ENCODE measurements at places on chromosomes 3 and 15. TPM values are rescaled to one million over a fixed set of nuclear protein-coding genes. Genes with fewer than 3 reads are reported as not detected.

DNA sequence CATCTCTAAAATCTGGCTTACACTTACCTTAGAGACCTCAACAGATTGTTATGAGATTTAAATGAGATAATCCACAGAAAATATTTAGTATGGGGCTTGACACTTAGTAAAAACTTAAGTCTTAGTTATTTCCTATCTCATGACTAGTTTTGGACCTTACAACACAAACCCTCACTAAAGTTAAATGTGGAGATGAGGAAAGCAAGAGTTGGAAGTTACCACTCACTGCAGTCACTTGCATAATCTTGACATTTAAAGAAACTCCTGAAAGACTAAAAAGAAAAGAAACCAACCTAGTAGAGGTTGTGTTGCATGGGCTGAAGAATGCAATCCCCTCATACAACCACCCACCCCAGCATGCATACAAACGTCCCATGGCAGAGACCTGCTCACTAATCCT, 40.1 kb downstream of the ITGB5 start:
- DNase-seq: no peak

GRCh38 chr3:168847291-168847883, 751.7 kb upstream of the GOLIM4 start:
- DNase-seq: peak; percentile 44

GRCh38 chr3:189393598-189393997, 221.8 kb downstream of the TPRG1 start:
- DNase-seq: peak; percentile 2

DNA sequence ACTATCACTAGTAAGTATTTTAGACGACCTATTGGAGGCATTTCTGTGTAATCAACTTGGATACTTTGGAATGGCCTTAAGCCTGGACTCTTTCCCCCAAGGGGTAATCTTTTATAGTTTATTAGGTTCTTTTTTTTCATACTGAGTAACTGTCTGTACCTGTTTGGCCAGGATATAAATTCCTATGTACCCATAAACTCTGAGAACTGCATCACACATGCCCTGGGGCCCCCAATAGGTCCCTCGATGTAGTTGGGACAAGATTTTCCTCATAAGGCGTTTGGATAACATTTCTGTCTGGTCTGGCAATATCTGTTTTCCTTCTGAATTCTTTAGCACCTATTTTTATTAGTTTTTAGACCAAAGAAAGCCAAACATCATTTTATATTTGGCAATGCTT, 86.4 kb upstream of the WNT7A start:
- no peak for DNase-seq

GRCh38 chr3:141240687-141241615, 9.3 kb downstream of the PXYLP1 start:
- no peak for DNase-seq

- no peak for DNase-seq
Observed at GRCh38 chr3:55906896-55907295, 419.8 kb upstream of the WNT5A start.

- DNase-seq: no peak
Observed at GRCh38 chr15:38216763-38217162, 35.9 kb upstream of the SPRED1 start.

C3orf49 gene
- not detected for total RNA-seq

GRCh38 chr15:80093854-80094418, 34.5 kb downstream of the ZFAND6 start:
- no peak for DNase-seq

- no peak for DNase-seq
Observed at GRCh38 chr3:47910777-47911440, 105.3 kb downstream of the MAP4 start.

SPATA12 gene
- total RNA-seq: 0.13 TPM

DNA sequence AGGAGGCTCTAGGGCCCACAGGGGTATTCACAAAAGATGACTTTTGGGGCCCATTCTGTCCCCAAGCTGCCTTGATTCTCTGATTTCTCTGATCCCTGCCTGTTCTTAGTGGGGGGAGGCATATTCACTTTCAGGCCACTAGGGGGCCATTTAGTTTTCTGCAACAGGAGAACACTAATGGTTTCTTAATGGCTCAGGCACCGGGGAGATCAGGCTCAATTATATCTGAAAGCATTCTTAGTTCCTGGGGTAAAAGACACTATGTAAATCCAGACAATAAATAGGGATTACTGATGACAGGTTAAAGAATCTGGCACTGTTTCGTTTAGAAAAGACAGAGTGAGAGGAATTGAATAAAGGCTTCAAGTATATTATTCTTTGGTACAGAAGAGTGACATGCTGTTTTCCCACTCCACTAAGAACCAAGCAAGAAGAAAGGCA, 2.5 kb upstream of the INAFM2 start:
- DNase-seq: peak; percentile 79

DNA sequence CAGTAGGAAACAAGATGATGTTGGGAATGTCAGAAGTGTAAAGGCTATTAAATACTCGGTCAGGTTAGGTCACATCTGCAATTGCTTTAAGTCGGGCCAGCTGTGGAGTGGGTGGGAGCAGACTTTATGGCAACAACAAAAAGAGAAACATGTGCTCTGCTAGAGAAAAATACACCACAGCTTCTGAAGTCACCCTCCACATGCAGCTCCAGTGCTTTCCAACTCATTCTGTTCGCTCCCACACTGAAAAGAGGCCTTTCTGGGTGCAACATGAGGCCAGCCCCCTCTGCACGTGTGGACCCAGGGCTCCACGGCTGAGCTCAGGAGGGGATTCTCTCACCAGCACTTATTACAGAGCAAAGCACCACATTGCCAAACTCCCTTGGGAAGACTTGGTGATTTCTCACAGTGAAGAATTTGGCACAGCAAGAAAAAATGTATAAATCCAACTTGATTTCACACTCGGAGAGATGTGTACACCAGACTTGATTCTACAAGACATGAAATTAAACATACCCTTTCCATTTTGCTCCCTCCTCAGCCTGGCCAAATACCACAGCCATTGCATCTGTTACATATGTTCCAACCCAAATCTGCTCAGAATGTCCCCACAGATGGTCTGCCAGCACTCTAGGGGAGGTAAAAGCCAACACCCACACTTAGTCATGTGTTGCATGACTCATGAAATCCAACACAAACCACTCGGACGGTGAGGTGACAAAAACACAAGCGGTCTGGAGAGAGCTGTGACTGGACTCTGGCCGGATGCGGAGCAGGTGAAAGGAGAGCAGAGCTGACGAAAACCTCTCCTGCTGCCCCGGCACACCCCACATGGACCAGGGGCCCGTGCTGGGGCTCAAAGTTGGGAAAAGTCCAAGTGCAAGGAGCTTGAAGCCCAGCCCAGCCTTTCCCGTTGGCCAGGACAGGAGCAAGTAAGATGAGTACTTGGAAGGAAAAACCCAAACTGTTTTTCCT, 74.6 kb downstream of the ITGB5 start:
- no peak for DNase-seq

GRCh38 chr3:79392479-79392878, 375.3 kb downstream of the ROBO1 start:
- DNase-seq: no peak
